GM12878 (cell line): ENCODE measurements at places on chromosomes 5 and 9. TPM values are rescaled to one million over a fixed set of nuclear protein-coding genes. Genes with fewer than 3 reads are reported as not detected.

KIF4B gene
- polyA plus RNA-seq, result 0.07 and 0.20 TPM in 2 replicates

CBY3 gene
- 0.35 and 0.47 TPM in 2 replicates for polyA plus RNA-seq

PTGR1 gene
- 4.8 and 6.3 TPM in 2 replicates for polyA plus RNA-seq

RHOBTB3 gene
- polyA plus RNA-seq, result 5.0 and 8.7 TPM in 2 replicates

NPR2 gene
- 2.0 and 2.6 TPM in 2 replicates for polyA plus RNA-seq

STKLD1 gene
- 0.13 and 0.57 TPM in 2 replicates for polyA plus RNA-seq

CMYA5 gene
- polyA plus RNA-seq, result 0.01 and 0.04 TPM in 2 replicates

PALM2AKAP2 gene
- not detected in 2 replicates for polyA plus RNA-seq

ESM1 gene
- not detected in 2 replicates for polyA plus RNA-seq

TEX53 gene
- polyA plus RNA-seq, result not detected in 2 replicates

SPATA31A3 gene
- not detected in 2 replicates for polyA plus RNA-seq

ZFP37 gene
- 1.4 and 1.6 TPM in 2 replicates for polyA plus RNA-seq

SLC6A19 gene
- not detected in 2 replicates for polyA plus RNA-seq

NOXA1 gene
- not detected in 2 replicates for polyA plus RNA-seq

PCDHB3 gene
- polyA plus RNA-seq, result not detected in 2 replicates

SHISAL2B gene
- not detected in 2 replicates for polyA plus RNA-seq

STC2 gene
- polyA plus RNA-seq, result 2.5 and 2.6 TPM in 2 replicates

PTPRD gene
- 0.01 TPM in 1 of 2 replicates, not detected in the other for polyA plus RNA-seq

TSSK1B gene
- not detected in 2 replicates for polyA plus RNA-seq

GHR gene
- polyA plus RNA-seq, result 0.50 and 0.52 TPM in 2 replicates

DMRT3 gene
- not detected in 2 replicates for polyA plus RNA-seq

IQGAP2 gene
- 15.4 and 20.1 TPM in 2 replicates for polyA plus RNA-seq

NSUN2 gene
- polyA plus RNA-seq, result 109 and 112 TPM in 2 replicates

C5orf52 gene
- polyA plus RNA-seq, result not detected in 2 replicates

TNC gene
- 0.09 and 0.17 TPM in 2 replicates for polyA plus RNA-seq

PCDH12 gene
- polyA plus RNA-seq, result 0.12 and 0.14 TPM in 2 replicates

MPDZ gene
- polyA plus RNA-seq, result not detected in 2 replicates

ZNF618 gene
- polyA plus RNA-seq, result 0.06 TPM in 1 of 2 replicates, not detected in the other

CDH9 gene
- not detected in 2 replicates for polyA plus RNA-seq

CAPSL gene
- polyA plus RNA-seq, result not detected in 2 replicates
